Activated T-cell treated with anti-CD3 and anti-CD28 coated beads, Interleukin-2, amount 50 U/mL, for 72 hours (primary cell): ENCODE measurements at places on chromosomes 2 and 18. TPM values are rescaled to one million over a fixed set of nuclear protein-coding genes. Genes with fewer than 3 reads are reported as not detected.

Gene EMX1
- 0.50 TPM for total RNA-seq

Gene PROKR1
- total RNA-seq = not detected

Gene SH3BP4
- 1.6 TPM for total RNA-seq

Gene ABCB11
- total RNA-seq = not detected

Gene CFAP65
- not detected for total RNA-seq

Gene DAW1
- not detected for total RNA-seq

Gene IGFBP5
- not detected for total RNA-seq

Gene LRRTM1
- total RNA-seq = not detected

Gene DDX1
- total RNA-seq = 55.8 TPM

Gene BCL11A
- 1.2 TPM for total RNA-seq

Gene ZNF385B
- total RNA-seq = not detected

DNA sequence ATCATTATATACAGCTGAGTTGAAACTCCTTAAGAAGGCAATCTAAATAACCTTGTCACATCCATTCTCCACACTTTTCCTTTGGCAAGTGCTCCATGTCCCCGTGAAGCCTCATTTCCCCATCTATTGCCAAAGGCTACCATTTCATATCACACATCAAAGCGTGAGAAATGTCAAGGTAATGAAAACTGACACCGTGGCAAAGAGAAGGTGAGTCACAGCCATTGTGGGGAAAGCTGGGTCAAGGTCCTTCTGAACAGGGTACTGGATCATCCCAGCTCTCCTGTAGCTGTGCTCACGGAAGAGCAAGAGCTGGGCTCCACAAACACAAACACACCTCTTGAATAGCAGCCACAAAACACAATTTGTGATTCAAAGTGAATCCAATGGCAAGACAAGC, 58.2 kb upstream of the REG3G start:
- no peak overlapping the region for H3K27ac ChIP-seq
- peaks cover 4% of the 10 kb centered on the region for H3K36me3 ChIP-seq
- H3K4me1 ChIP-seq = no peaks in the 10 kb centered on the region
- no peak for DNase-seq

DNA sequence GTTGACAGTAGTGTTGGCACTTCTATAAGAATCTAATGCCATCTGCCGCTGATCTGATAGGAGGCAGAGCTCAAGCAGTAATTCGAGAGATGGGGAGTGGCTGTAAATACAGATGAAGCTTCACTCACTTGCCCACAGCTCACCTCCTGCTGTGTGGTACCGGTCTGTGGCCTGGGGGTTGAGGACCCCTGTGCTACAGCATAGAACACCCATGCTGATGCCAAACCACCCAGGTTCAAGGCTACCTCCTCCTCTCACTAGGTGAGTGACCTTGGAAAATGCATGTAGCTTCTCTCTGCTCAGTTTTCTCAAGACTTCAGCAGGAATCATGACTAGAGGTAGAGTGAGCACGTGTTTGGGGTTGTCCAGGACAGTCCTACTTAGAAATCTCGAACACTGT, 263.4 kb downstream of the SH3BP4 start:
- no peaks in the 10 kb centered on the region for H3K4me1 ChIP-seq
- no peak overlapping the region for H3K4me3 ChIP-seq
- peaks cover 37% of the 10 kb centered on the region for H3K27me3 ChIP-seq
- no peaks in the 10 kb centered on the region for H3K36me3 ChIP-seq
- DNase-seq = no peak

DNA sequence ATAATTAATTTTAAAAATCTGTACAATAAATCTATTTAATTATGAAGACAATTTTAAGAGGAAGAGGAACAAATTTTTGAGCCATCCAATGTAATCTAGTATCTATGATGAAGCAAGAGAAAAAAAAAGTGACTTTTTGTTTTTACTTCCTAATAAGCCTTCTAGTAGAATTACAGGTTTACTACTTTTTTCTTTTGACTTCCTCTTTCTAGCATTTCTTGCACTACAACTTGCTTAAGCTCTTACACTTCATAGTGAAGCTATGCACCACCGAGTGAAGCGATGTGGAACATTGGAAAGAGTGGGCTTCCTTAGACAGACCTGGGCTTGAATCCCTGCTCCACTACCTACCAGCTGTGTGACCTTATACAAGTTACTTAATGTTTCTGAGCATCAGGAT, 2.1 kb downstream of the SERPINB2 start:
- H3K4me3 ChIP-seq = no peak overlapping the region
- no peaks in the 10 kb centered on the region for H3K36me3 ChIP-seq
- H3K27me3 ChIP-seq = peaks cover 43% of the 10 kb centered on the region
- H3K4me1 ChIP-seq = peaks cover 6% of the 10 kb centered on the region

GRCh38 chr2:85369500-85369899, 14.9 kb downstream of the ELMOD3 start:
- H3K27ac ChIP-seq = no peak overlapping the region
- H3K4me3 ChIP-seq = no peak overlapping the region
- no peaks in the 10 kb centered on the region for H3K4me1 ChIP-seq
- no peak for DNase-seq
- H3K36me3 ChIP-seq = no peaks in the 10 kb centered on the region

- DNase-seq = no peak
- H3K36me3 ChIP-seq = no peaks in the 10 kb centered on the region
- H3K4me1 ChIP-seq = no peaks in the 10 kb centered on the region
- H3K27ac ChIP-seq = no peak overlapping the region
- H3K27me3 ChIP-seq = no peaks in the 10 kb centered on the region
- no peak overlapping the region for H3K4me3 ChIP-seq
These were observed 424.0 kb downstream of the RND3 start for GRCh38 chr2:150063432-150063889.

GRCh38 chr18:60601249-60601648, 228.7 kb upstream of the MC4R start:
- H3K27me3 ChIP-seq = no peaks in the 10 kb centered on the region
- H3K36me3 ChIP-seq = no peaks in the 10 kb centered on the region
- H3K27ac ChIP-seq = no peak overlapping the region
- H3K4me3 ChIP-seq = no peak overlapping the region
- DNase-seq = no peak
- H3K4me1 ChIP-seq = no peaks in the 10 kb centered on the region

DNA sequence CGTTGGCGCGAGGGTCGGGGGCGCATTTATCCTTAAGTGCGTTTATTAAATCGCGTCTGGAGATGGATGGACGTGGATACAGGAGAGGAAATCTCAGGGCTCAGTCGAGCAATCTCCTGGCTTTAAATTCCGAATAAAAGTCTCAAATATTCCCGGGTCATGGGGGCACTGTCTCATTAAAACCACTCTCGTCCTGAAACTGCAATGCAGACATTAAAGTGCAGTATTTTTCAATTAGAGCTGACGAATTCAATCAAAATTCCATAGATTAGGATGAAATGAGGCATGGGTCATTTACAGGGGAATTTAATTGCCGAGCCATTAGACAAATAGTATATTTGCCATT, 10.7 kb upstream of the GBX2 start:
- H3K27me3 ChIP-seq = peaks cover 72% of the 10 kb centered on the region
- no peaks in the 10 kb centered on the region for H3K4me1 ChIP-seq
- H3K36me3 ChIP-seq = no peaks in the 10 kb centered on the region
- H3K27ac ChIP-seq = no peak overlapping the region
- DNase-seq = no peak

GRCh38 chr2:98297817-98298682, 48.2 kb upstream of the CNGA3 start:
- H3K4me1 ChIP-seq = no peaks in the 10 kb centered on the region
- H3K4me3 ChIP-seq = no peak overlapping the region
- no peak overlapping the region for H3K27ac ChIP-seq
- peaks cover 23% of the 10 kb centered on the region for H3K27me3 ChIP-seq
- DNase-seq = no peak
- H3K36me3 ChIP-seq = no peaks in the 10 kb centered on the region

DNA sequence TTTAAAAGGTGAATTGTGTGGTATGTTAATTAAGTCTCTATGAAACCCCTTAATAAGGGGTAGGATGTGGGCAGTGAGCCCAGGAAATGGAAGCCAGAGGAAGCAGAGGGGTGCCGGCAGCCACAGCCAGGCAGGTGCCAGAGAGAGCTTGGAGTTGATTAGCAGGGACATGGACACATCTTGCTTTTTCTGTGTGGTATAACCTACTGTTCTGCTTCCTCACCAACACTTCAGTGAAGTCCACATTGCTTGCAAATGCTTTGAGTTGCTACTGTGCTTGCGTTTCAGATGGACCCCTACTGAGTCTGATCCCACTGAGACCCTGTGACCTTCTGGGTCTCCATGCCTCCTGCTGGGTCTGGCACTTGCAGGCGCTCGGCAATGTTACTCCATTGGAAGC, 30.3 kb upstream of the ARHGEF4 start:
- H3K4me3 ChIP-seq = no peak overlapping the region
- H3K4me1 ChIP-seq = peaks cover 13% of the 10 kb centered on the region
- no peak overlapping the region for H3K27ac ChIP-seq
- H3K27me3 ChIP-seq = peaks cover 23% of the 10 kb centered on the region
- H3K36me3 ChIP-seq = no peaks in the 10 kb centered on the region

GRCh38 chr2:210028178-210028577, 25.7 kb downstream of the RPE start:
- H3K4me3 ChIP-seq = no peak overlapping the region

DNA sequence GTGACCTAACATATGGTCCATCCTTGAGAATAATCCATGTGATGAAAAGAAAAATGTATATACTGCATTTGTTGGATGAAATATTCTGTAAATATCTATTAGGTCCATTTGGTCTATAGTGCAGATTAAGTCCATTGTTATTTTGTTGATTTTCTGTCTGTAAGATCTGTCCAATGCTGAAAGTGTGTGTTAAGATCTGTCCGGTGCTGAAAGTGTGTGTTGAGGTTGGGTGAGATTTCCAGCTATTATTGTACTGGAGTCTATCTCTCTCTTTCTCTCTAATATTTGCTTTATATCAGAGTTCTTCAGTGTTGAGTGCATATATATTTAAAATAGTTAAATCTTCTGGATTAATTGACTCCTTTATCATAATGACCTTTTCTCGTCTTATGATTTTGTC, 828.8 kb upstream of the CRIM1 start:
- H3K4me1 ChIP-seq = no peaks in the 10 kb centered on the region
- H3K27me3 ChIP-seq = no peaks in the 10 kb centered on the region
- H3K27ac ChIP-seq = no peak overlapping the region
- no peak overlapping the region for H3K4me3 ChIP-seq
- H3K36me3 ChIP-seq = no peaks in the 10 kb centered on the region

DNA sequence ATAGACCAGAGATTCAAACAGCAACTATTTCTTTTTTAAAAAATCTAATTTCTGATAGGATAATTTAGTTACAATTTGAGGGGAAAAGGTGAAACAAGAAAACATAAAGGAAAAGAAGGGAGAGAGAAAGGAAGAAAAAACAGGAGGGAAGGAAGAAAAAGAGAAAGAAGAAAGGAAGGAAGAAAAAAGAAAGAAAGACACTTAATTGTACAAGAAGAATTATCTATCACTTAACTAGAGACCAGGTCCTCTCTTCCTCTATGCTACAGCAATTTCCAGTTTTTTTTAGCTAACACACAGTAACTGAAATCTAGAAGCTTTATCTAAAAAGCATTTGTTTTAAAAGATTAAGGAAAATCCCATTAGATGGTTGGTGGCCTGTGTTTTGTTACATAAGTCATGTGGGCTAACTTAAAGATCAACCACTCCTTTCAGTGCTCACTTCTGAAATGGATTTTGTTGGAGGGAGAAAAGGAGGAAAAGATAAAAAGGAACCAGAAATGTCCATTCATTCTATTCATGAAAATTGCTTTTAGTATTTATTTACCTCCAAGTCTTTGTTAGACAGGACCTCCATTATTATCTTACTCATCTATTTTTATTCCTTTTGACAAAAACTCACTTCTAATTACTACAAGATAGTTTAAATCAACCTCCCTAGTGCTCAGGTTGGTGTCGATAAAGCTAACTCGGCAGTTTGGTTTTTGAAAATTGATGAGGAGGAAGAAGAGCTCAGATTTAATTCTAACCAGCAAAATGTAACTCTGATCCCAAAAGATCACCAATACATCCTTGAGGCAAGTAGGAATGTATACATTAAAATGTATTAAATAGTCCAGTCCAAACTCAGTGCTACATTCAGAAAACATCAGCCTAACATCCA, 251.5 kb upstream of the FN1 start:
- H3K4me1 ChIP-seq = peaks cover 13% of the 10 kb centered on the region
- H3K36me3 ChIP-seq = no peaks in the 10 kb centered on the region
- H3K27me3 ChIP-seq = no peaks in the 10 kb centered on the region
- H3K4me3 ChIP-seq = no peak overlapping the region

DNA sequence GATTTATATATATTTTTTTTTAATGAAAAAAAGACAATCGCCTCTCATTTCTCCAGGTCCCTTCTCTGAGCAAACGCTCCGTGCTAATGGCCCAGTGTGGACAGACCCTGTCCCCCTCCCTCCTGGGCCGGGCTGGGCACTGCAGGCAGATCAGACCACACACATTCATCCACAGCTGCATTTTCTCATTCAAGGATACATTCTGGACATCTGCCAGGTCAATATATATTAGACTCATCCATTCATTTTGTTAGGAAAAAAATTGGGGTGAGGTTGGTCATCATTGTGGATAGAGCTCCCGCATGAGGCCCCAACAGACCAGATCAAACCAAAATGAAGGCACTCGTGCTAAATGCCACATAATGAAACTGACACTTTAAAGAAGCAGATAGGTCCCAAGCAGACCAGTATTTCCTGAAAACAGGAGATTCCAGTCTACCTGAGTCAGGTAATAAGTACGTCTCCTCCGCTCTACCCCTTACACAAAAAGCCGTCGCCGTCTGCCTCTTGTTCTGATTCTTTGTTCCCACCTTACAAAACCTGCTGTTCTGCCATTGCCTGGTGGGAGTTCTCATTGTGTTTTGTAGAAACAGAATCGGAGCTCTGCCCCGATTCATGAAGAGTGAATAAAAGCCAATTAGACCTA, 15.4 kb upstream of the OTOS start:
- H3K27me3 ChIP-seq = peaks cover 14% of the 10 kb centered on the region
- no peaks in the 10 kb centered on the region for H3K36me3 ChIP-seq
- no peak overlapping the region for H3K4me3 ChIP-seq
- no peaks in the 10 kb centered on the region for H3K4me1 ChIP-seq
